ENCODE measurements at places on chromosomes 11 and 22.
A peak's percentile ranks its signal among the peaks of the same experiment; 100 is the strongest.

GRCh38 chr11:2521733-2522630, 77.2 kb downstream of the KCNQ1 start:
- DNase-seq, result no peak

GRCh38 chr11:73590991-73591390, 6.9 kb downstream of the FAM168A start:
- no peak for DNase-seq

DNA sequence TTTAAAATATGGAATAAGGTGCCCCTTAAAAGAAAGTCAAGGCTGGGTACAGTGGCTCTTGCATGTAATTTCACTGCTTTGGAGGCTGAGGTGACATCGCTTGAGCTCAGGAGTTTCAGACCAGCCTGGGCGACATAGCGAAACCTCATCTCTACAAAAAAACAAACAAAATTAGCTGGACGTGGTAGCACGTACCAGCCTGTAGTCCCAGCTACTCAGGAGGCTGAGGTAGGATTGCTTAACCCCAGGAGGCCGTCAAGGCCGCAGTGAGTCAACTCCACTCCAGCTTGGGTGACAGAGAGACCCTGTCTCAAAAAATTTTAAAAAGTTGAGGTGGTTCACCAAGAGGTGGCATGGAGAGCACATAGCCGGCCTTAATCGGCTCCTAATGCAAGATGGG, 17.7 kb upstream of the ADORA2A start:
- DNase-seq, result no peak

- no peak for DNase-seq
These were observed 29.3 kb upstream of the OR10D3 start for GRCh38 chr11:124153821-124154220.

GRCh38 chr11:114326776-114327175, 30.6 kb downstream of the NNMT start:
- DNase-seq, result no peak

- no peak for DNase-seq
These were observed 59.0 kb downstream of the TMPRSS5 start for GRCh38 chr11:113647108-113647507.

DNA sequence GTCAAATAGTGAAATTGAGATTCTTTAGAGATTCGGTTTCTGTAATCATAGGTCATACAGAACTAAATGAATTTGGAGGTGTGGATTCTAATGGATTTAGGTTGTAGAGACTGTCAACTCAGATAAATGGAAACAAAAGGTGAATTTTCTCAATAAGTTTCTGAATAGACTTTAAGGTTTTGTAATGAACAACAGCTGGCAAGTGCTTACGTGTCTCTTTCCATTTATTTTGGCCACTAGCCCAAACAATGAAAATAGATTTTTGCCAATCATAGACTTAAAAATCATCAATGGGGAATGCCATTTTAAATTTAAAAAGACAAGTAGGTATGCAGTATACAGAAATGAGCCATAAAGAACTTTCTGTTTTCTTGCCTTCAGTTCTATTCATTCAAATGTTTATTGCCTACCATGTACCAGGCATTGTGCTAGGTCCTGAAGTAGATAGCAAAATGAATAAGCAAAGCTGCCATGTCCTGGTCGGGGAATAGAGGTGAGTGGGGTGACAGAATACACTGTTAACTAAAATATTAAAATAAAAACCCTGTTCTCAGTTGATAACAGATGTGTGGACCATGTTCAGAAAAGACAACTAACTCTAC, 16.9 kb upstream of the TMEM135 start:
- DNase-seq, result no peak

DNA sequence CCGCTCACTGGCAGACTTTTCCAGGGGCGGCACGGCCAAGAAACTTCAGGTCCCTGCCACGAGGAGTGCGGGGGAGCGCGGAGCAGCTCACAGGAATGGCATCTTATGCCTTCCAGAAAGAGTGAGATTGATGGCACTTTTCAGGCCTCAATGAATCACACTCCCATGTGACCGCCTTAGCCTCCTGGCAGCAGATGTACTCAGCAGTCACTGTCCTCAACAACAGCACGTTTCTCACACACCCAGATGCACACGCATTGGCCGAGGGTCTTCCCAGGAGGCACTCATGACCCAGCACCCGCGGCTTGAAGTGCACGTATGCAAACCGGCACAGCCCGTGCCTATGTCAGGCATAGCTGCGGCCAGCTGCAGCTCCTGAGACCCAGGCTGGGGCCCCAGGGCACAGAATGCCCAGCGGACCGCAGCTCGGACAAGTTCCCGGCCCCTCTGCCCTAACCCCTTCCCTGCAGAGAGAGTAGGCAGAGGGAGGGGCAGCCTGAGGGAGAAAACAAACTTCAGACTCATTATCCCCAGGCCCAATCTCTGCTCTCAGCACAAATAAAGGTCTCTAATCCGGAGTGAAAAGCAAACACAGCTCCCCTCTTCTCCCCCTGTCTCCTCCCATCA, 48.3 kb downstream of the RPUSD4 start:
- DNase-seq, result no peak

- DNase-seq, result no peak
These were observed 67.0 kb downstream of the FANCF start for GRCh38 chr11:22558664-22559063.

- DNase-seq, result no peak
These were observed 4.5 kb downstream of the OR5B21 start for GRCh38 chr11:58503361-58503856.

DNA sequence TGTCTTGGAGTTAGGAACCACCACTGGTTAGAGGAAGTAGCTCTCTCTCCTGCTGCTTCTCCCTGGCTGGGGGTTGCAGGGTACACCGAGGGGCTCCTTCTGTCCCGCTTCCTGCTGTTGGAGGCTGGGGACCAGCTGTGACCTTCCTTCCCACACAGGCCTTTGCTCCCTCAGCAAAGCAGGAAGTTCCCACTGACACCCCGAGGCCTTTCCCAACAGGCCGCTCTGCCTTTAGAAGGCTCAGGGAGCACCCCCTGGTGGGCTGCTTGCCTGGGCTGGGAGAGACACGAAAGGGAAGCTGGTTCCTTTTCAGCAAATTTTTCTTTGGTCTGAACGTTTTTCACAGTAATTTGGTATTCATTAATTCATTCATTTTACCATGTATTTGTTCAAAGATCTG, 527.9 kb upstream of the B3GAT1 start:
- no peak for DNase-seq

DNA sequence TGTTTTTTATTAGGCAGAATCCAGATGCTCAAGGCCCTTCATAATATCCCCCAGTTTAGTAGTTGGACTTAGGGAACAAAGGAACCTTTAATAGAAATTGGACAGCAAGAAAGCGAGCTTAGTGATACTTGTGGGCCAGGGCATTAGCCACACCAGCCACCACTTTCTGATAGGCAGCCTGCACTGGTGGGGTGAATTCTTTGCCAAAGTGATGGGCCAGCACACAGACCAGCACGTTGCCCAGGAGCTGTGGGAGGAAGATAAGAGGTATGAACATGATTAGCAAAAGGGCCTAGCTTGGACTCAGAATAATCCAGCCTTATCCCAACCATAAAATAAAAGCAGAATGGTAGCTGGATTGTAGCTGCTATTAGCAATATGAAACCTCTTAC, 1.4 kb downstream of the HBB start:
- no peak for DNase-seq

- DNase-seq, result no peak
These were observed 31.9 kb downstream of the FLI1 start for GRCh38 chr11:128725630-128726319.

DNA sequence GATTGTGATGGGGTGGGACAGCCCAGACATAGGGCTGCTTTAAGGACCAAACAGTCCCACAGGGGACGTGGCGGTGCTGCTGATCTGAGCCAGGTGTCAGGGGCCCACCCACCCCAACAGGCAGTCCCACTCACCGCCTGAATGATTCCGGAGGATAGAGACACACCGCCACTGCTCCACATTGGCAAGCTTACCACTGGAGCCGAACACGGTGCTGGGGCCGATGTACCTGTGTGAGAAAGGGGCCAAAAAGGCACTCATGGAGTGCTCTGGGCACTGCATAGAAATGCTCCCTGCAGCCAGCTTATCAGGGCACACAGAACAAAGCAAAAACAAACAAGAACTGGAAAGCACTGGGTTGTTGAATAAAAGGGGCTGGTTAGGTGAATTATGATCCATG, 25.9 kb downstream of the HIRA start:
- DNase-seq, result no peak

DNA sequence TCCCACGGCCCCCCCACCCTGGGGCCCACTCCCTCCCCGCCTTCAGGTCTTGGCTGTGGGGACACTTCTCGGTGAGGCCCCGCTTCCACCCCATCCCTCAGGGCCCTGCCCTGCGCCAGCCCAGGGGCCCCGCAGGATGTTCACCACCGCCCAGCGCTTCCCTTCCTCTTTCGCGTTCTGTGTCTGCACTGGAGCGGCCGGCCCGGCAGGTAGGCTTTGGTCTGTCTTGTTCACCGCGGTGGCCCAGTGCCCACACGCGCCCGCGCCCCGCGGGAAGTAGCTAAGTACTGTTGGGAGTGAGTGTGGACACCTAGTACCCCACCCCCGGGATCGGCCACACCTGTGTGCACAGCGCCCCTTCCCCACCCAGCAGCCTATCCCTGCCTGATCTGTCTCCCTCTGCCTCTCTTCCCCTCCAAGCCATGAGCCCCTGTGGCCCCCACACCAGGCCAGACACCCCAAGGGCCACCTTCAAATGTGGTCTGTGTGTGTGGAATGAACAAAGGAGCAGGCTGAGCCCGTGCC, 85.4 kb downstream of the WNT7B start:
- no peak for DNase-seq

DNA sequence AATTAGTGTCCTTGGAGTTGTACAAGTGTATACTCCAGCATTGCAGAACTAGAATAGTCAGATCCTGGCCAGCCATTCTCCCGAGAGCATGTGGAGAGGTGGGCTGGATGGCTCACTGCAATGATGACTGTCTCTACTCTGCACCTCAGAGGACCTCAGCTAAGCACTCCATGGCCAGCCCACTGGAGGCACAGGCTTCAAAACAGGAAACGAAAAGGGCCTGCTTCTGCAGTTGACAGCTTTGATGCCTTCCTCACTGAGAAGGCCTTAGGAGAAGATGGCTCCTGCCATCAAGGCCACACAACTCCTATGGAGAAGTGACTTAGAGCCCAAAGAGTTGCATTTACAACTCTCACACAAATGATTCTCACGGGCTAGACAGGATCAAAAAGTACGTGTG, 9.1 kb downstream of the POLD4 start:
- no peak for DNase-seq

- no peak for DNase-seq
These were observed 74.1 kb downstream of the PHF21B start for GRCh38 chr22:44935724-44936123.

DNA sequence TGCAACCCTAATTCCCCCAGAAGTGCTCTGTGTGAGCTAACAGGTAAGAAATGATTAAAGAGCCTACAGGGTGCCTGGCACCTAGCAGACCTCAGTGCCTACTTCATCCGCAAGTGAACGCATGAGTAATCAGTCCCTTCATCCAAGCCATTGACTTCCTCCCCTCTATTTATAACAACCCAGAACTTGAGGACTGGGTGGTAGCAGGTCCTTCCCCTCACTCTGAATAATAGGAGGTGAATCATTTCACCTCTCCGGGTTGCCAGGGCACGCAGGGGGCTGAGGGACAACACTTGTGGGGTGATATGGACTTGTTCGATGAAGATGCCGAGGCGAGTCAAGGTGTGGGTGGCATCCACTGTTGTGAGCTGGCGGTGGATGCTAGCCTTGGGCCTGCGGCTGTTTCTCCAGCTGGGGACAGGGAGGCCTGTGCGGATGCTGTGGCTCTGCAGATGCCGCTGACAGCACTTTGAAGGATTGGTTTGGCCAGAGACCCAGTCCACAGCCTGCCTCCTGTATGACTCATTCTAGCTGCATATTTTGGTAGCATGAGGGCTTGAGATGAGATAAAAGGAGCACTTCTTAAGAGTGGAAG, 11.7 kb upstream of the SORL1-AS1 start:
- DNase-seq, result peak; percentile 82

- no peak for DNase-seq
These were observed 55.0 kb downstream of the MYH9 start for GRCh38 chr22:36332623-36333332.

DNA sequence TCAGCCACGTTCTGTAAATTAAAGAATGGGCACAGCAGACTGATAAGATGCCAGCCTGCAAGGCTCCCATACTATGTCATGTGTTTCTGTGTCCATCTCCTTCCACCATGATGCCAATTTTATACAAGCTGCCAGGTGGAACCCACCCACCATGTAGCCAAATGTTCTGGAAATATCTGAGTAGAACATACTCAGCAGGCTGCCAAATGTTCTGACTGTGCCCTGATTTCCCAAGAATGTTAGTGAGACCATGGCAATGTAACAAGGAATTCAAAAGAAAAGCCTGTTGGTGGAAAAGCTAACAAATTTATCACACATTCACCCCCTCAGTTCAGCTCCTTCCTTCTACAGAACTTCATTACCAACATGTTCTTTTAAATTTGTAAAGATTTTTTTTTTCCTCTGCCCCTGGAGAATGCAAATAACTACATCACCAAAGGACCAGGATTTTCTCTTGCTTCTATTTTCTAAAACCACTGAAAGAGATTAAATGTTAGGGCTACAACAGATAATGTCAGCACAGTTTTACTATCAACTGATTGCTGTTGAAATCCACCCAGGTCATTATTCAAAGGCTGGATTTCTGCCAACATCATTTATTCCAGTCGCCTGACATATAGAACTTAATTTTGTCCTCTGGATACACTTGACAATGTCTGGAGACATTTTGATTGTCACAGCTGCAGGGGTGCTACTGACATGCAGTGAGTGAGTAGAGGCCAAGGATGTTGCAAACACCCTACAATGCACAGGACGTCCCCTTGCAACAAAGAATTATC, 3.1 kb downstream of the DMC1 start:
- DNase-seq, result no peak

DNA sequence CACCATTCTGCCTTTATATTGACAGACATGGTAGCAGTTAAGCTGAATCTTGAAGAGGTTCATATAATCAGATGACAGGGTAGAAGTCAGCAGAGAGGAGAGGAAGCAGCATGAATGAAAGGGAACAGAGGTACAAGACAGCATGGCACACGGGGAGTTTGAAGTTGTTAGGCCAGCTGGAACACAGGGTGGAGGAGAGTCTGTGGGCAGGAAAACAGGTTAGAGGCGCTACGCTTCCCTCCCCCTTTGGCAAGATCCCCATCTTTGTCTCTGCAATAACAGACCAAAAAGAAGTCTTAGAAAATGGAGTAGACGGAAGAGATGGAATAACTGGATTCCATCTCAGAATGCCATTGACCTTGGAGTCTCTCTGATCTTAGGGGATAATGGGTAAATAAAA, 20.0 kb upstream of the NDUFC2 start:
- no peak for DNase-seq

DNA sequence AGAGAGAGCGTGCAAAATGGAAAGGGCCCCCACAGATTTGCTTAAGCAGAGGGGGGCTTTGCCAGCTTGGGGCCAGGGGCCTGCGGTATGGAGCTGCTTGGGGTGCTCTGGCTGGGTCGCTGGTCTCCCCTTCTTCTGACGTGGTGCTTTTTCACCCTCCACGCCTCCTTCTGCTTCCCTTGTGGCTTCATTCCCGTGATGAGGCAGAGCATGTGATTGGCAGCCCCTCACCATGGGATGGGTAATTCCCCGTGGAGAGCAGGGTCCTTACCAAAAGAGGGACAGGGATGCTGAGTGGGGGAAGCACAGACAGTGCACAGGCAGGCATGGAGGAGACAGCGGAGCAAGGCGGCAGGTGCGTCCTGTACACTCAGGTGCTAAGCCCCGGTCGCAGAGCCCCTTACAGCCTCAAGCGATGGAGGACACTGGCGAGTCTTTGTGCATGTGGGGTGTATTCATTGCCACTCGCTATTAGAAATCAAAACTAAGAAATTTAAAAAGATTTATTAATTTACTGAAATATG, 19.9 kb upstream of the GRAMD4 start:
- DNase-seq, result no peak
